ENCODE measurements at places on chromosomes 13 and 19. TPM values are rescaled to one million over a fixed set of nuclear protein-coding genes. Genes with fewer than 3 reads are reported as not detected.

ERICH6B gene
- not detected for total RNA-seq

CKM gene
- not detected for total RNA-seq

SIGLEC10 gene
- total RNA-seq = not detected

SLC15A1 gene
- not detected for total RNA-seq

TEX29 gene
- total RNA-seq = not detected

BABAM1 gene
- total RNA-seq = 59.0 TPM

CNN1 gene
- not detected for total RNA-seq

ATP5F1D gene
- total RNA-seq = 12.3 TPM

C19orf85 gene
- total RNA-seq = not detected

ZNF77 gene
- 5.5 TPM for total RNA-seq

BRME1 gene
- total RNA-seq = 1.0 TPM

SOHLH2 gene
- total RNA-seq = not detected

LSR gene
- 166 TPM for total RNA-seq

Data from mammary epithelial cell (primary cell).